ENCODE measurements at places on chromosomes 16 and 17.

- no peak for DNase-seq
Measured at GRCh38 chr17:65589321-65589720, 27.9 kb upstream of the AXIN2 start.

GRCh38 chr17:59845595-59846393, 46.9 kb downstream of the TUBD1 start:
- peak; percentile 54 for DNase-seq

GRCh38 chr16:87965417-87965816, 14.2 kb downstream of the BANP start:
- DNase-seq = peak; percentile 55

- no peak for DNase-seq
Measured at GRCh38 chr16:79768276-79768970, 167.9 kb upstream of the MAF start.

DNA sequence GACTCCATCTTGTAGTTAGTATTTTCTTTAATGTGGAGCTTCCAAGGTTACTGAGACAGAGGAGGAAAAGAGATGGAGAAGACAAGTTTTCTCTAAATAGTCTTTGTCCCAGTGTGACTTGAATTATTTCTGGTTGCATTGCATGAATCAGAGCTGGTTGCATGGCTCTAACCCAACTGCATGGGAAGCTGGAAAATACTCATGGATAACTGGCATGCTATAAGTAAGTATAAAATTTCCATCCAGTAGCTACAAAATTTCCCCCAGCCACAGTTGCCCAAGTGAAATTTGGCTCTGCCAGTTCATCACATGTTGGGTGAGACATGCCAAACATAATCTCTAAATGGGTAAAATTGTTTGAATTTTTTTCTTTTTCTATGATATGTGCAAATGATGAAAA, 1161.5 kb downstream of the CDH11 start:
- DNase-seq = no peak

GRCh38 chr16:14378131-14378551, 251.9 kb downstream of the PARN start:
- DNase-seq = no peak

- DNase-seq = no peak
Measured at GRCh38 chr16:28592511-28592910, 4.3 kb downstream of the SULT1A2 start.

Data from GM23338 (cell line).